GM23248 (cell line): ENCODE measurements at places on chromosomes 12 and 14. TPM values are rescaled to one million over a fixed set of nuclear protein-coding genes. Genes with fewer than 3 reads are reported as not detected.

DNA sequence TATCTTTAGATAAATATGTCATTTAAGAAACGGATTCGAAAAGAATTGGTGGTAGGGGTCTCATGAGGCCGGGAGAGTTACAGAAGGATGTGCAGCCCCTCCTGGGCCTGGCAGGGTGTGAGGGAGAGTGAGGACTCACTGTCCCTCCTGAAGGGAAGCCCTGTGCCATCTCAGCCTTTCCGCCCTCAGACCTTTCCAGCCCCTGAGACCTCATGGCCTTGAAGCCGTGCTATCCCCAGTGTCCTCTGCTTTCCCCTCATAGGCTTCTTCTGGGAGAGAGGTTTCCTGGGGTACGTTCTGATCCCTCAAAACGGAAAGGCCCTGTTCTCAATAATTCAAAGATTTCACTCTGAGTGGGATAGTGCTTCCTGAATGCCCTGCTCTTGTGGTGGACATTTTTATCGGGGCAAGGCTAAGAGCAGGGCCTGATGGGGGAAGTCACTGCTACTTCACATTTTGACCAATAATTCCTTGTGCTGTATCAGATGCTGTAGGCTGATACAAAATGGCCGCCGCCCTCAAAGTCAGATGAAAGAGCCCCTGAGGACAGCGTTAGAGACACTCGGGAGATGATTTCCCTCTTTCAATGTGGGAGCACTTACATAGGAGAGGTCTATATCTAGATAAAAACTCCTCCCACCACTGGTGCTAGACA, 1.3 kb downstream of the CD4 start:
- no peak for DNase-seq

- no peak for DNase-seq
These were observed 42.3 kb downstream of the PDE6H start for GRCh38 chr12:15015121-15015520.

DNA sequence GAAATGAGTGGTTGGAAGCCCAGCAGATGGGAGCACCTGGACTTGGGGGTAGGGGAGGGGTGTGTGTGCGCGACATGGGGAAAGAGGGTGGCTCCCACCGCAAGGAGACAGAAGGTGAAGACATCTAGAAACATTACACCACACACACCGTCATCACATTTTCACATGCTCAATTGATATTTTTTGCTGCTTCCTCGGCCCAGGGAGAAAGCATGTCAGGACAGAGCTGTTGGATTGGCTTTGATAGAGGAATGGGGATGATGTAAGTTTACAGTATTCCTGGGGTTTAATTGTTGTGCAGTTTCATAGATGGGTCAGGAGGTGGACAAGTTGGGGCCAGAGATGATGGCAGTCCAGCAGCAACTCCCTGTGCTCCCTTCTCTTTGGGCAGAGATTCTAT, 9.2 kb downstream of the GABARAPL1 start:
- DNase-seq: no peak

DNA sequence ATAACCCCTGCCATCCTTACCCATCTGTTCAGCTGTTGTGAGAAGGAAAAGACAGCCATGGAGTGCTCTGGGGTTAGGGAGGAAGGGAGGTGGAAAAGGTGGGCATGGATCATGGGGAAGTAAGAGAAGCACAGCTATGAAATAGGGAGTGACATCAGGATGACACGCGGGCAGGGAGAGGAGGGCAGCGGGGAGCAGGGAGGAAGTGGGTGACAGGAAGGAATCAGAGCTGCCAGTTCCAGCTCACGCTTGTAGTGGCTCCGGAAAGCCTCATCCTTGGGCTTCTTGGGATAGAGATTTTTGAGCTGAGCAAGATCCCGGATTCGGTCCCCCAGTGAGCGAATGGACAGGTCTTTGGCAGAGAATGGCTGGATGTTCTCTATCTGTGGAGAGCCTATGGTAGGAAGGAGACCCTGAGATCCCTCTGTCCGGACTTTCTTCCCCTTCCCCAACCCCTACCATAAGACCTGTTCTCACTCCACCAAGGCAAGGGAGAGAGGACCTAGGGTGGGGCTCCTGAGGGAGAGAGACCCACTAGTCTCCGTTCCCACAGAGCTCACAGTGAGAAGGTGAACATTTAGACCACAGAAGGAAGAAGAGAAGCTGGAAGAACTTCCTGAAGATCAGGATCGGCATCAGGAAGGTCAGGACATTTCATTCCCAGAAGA, 10.3 kb downstream of the NAB2 start:
- peak; percentile 69 for DNase-seq

Gene SERPINA9
- total RNA-seq: not detected in 2 replicates

Gene ESR2
- total RNA-seq: not detected in 2 replicates

DNA sequence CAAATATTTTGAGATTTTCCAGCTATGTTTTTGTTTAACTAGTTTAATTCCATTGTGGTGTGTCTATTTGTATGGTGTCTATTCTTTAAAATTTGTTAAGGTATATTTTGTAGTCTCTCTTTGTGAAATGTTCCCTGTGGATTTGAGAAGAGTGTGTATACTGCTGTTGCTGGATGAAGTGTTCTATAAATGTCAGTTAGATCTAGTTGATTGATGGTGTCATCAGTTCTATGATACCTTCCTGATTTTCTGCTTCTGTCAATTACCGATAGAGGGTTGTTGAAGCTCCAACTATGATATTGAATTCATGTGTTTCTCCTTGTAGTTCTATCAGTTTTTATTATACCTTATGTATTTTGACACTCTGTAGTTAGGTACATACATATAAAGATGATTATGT, 53.1 kb downstream of the FUT8 start:
- no peak for DNase-seq

Gene GNG2
- 13.8 and 14.7 TPM in 2 replicates for total RNA-seq

GRCh38 chr12:131370321-131370720, 340.6 kb upstream of the SFSWAP start:
- no peak for DNase-seq

Gene TAS2R20
- 1.8 and 2.5 TPM in 2 replicates for total RNA-seq

DNA sequence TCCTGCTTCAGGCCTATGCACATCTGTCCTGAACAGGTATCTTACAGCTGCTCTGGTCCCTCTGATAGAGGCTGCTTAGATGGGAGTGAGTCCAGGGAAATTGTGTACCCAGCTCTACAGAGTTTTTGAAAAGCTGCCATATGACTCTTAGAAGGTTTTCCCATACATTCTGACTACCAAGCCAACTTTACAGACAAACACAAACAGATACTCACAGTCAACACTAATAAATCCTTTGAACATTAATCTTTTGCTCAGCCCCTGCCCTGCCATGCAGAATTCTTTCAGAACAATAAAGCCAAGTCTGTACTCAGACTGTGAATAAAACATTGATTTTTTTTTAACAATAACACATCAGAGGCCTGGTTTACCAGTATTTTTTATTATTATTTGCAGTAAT, 21.4 kb upstream of the RASSF8 start:
- DNase-seq: no peak
